Smooth muscle cell of the umbilical artery (primary cell): ENCODE measurements at places on chromosomes 13 and 19. TPM values are rescaled to one million over a fixed set of nuclear protein-coding genes. Genes with fewer than 3 reads are reported as not detected.

The ANGPTL8 gene
- total RNA-seq: not detected in 2 replicates

The CNFN gene
- total RNA-seq: not detected in 2 replicates

The FBN3 gene
- not detected in 2 replicates for total RNA-seq

The TEX101 gene
- not detected in 2 replicates for total RNA-seq

The TMEM255B gene
- total RNA-seq: 0.83 and 1.5 TPM in 2 replicates

The LAIR2 gene
- not detected in 2 replicates for total RNA-seq
